ENCODE measurements at places on chromosomes 5 and 9. TPM values are rescaled to one million over a fixed set of nuclear protein-coding genes. Genes with fewer than 3 reads are reported as not detected.
A peak's percentile ranks its signal among the peaks of the same experiment; 100 is the strongest.

DNA sequence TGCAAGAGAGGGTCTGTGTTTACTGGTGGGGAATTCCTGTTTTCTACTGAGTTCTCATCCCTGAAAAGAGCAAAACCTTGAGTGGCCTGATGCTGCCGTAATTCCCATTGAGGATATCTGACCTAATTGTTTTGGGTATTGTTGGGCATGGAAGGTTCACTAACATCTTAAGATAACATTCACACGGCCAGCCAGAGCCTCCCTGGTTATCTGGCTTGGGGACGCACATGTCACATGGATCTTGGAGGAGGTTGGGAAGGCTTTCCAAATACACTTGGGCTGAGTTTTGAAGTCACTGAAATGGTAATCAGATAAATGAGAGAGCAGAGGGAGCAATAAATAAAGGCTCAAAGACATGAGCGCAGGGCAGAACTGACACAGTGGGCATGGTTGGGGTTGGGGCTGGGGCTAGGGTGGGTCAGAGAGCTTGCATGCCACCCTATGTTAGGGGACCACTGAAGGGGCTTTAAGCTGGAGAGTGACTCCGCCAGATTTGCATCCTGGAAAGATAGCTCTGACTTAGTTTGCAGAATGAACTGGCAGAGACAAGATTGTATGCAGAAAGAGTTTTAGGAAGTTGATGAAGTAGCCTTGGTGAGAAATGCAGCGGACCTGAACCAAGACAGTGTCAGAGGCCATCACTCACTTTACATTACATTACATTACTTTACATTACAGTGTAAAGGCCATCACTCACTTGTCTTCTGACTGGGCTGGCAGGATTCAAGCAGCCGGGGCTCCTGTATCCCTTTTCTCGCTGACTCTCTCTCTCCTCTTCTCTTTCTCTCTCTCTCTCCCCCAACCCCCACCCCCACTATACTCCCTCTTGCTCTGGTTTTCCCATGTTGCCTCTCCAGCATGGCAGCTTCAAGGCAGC lies 24.2 kb downstream of the SLC1A1 start:
- H3K4me1 ChIP-seq: peaks cover 8% of the 10 kb centered on the region
- H3K27ac ChIP-seq: no peak overlapping the region
- DNase-seq: no peak
- no peaks in the 10 kb centered on the region for H3K27me3 ChIP-seq
- no peak overlapping the region for H3K4me3 ChIP-seq

GRCh38 chr5:149302641-149303040 lies 31.0 kb downstream of the AFAP1L1 start:
- H3K36me3 ChIP-seq: no peaks in the 10 kb centered on the region
- H3K27ac ChIP-seq: no peak overlapping the region
- H3K4me1 ChIP-seq: no peaks in the 10 kb centered on the region
- DNase-seq: no peak

DNA sequence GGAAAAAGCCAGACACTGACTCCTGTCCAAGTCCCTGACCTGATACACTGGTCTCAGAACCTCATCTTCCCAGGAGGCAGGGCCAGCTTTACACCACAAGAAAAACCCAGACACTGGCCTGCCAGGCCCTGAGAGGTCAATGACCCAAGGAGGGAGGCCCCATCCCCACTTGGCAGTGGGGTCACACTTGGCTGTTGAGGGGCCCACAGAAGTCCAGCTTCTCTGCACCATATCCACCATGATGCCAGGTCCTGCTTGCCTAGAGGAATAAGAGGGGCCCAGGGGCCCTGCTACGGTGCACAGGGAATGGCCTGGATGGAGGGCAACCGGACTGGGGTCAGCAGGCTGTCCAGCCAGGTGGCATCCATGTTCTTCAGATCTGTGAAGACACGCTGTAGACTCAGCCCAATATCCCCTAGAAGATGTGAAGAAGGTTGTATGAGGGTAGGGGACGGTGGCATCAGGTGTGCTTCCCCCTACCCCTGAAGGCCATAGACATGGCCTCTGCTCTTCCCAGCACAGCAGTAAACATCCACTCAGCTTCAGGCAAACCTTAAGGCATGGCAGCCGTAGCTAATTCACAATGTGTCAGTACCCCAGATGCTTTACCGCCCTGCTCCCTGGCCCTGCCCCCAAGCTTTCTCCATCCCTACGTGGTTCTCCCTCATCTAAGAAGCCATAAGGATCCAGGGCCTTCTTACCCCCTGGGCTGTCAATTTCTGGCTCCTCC lies 6.7 kb downstream of the IRF1 start:
- no peaks in the 10 kb centered on the region for H3K36me3 ChIP-seq
- no peak overlapping the region for H3K27ac ChIP-seq
- peaks cover 74% of the 10 kb centered on the region for H3K4me1 ChIP-seq
- DNase-seq: no peak

DNA sequence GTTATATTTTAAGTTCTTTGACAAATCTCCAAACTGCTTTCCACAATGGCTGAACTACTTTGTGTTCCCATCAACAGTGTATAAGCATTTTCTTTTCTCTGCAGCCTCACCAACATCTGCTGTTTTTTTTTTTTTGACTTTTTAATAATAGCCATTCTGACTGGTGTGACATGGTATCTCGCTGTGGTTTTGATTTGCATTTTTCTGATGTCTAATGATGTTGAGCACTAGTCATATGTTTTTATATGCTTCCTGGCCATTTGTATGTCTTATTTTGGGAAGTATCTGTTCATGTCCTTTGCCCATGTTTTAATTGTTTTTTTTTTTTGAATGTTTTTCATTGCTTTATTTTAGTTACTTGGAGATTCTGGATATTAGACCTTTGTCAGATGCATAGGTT lies 196.6 kb downstream of the PLK2 start:
- H3K4me3 ChIP-seq: no peak overlapping the region
- H3K36me3 ChIP-seq: no peaks in the 10 kb centered on the region
- no peak overlapping the region for H3K27ac ChIP-seq
- no peaks in the 10 kb centered on the region for H3K27me3 ChIP-seq
- H3K4me1 ChIP-seq: no peaks in the 10 kb centered on the region
- no peak for DNase-seq

- H3K27ac ChIP-seq: peak overlapping the region; percentile 38
- no peak for DNase-seq
- no peaks in the 10 kb centered on the region for H3K4me1 ChIP-seq
- no peak overlapping the region for H3K4me3 ChIP-seq
- H3K27me3 ChIP-seq: no peaks in the 10 kb centered on the region
These were observed 96.3 kb downstream of the UNC13B start for GRCh38 chr9:35257986-35258659.

GRCh38 chr5:132439521-132440089 lies 51.0 kb downstream of the IRF1 start:
- H3K27ac ChIP-seq: peak overlapping the region; percentile 69
- DNase-seq: no peak
- no peaks in the 10 kb centered on the region for H3K27me3 ChIP-seq
- H3K36me3 ChIP-seq: no peaks in the 10 kb centered on the region

GRCh38 chr9:4857163-4857810 lies 64.5 kb downstream of the RCL1 start:
- no peak for DNase-seq
- no peaks in the 10 kb centered on the region for H3K36me3 ChIP-seq
- no peak overlapping the region for H3K27ac ChIP-seq
- no peaks in the 10 kb centered on the region for H3K27me3 ChIP-seq
- no peak overlapping the region for H3K4me3 ChIP-seq
- H3K4me1 ChIP-seq: no peaks in the 10 kb centered on the region

DNA sequence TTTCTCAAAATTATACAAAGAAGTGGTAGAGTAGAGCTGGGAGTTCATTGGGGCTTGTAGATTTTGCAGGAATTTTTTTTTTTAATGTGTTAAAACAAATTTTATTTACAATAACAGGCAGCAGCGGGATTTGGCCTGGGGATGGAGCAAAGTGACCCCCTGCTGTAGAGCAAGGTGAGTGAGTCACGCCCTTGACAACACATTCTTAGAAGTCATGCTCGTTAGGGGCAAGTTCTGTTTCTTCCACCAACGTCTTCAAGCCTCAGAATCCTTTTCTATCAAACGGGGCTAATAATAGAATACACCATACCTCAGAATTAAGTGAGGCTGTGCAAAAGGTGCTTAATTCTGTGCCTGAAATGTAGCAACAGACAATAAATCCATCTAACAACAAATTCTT lies 1.1 kb upstream of the ANKDD1B start:
- no peaks in the 10 kb centered on the region for H3K4me1 ChIP-seq
- H3K27me3 ChIP-seq: no peaks in the 10 kb centered on the region
- no peak for DNase-seq
- no peak overlapping the region for H3K27ac ChIP-seq

DNA sequence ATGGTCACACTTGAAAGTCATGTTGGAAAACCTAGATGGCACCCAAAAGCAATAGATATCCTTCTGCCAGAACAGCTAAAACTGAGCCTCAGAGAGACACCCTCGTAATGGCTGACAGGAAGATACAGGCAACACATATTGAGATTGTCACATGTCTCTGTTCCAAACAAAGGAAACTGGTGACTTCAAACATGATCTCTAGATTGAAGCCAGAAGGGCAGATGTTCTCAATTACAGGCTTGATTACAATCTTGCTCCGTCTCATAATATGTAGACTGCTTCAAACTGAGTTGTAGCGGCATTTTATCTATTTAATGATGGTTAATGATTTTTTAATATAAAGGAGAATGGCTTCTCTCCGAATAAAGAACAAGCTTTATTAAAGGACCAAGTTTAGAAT lies 774.3 kb downstream of the KCTD16 start:
- no peak overlapping the region for H3K4me3 ChIP-seq
- no peaks in the 10 kb centered on the region for H3K36me3 ChIP-seq
- H3K27ac ChIP-seq: no peak overlapping the region
- DNase-seq: no peak

GRCh38 chr9:108894225-108894997 lies 32.3 kb downstream of the ACTL7A start:
- no peak overlapping the region for H3K27ac ChIP-seq
- H3K4me3 ChIP-seq: no peak overlapping the region
- no peaks in the 10 kb centered on the region for H3K36me3 ChIP-seq
- H3K27me3 ChIP-seq: no peaks in the 10 kb centered on the region
- no peak for DNase-seq

DNA sequence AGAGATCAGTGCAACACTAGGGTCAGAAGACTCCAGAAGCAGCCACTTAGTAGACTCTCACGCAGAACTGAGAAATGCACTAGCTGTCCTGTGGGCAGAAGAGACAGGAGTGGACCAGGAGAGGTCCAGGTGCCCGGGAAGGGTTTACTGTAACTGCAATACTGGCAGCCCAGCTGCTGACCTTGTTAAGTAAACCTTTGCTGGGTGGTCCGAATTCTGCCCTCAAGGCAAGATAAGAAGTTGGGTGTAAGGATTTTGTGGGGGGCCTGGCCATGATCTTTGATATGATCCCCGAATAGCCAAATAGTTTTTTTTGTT lies 91.3 kb downstream of the PDE6A start:
- H3K27me3 ChIP-seq: no peaks in the 10 kb centered on the region
- no peak overlapping the region for H3K4me3 ChIP-seq
- no peak for DNase-seq
- no peak overlapping the region for H3K27ac ChIP-seq

GRCh38 chr9:90331826-90332575 lies 310.6 kb downstream of the DIRAS2 start:
- H3K27me3 ChIP-seq: no peaks in the 10 kb centered on the region
- no peak overlapping the region for H3K4me3 ChIP-seq
- H3K27ac ChIP-seq: no peak overlapping the region
- DNase-seq: no peak
- no peaks in the 10 kb centered on the region for H3K4me1 ChIP-seq

DNA sequence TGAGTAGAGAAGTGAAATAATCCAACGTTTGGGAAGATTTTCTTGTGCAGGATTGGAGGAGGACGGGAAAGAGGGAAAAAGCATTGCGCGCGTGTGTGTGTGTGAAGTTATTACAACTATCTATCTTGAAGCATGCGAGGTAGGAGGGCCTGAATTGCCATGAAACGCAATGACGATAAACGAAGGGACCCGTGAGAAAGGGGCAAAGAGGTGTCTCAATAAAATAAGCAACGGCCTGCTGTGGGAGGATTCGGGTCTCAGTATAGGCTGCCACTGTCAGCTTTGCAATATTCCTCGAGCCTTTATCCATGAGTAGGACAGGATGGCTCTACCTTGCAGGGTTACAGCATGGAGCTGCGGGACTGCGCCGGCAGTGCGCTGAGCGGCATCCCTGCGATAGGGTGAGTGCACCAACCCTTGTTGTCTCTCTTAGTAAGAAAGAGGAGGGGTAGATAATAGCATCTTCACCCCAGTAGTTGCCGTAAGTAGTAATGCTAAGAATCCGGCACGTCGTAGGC lies 631 bp upstream of the RCL1 start:
- no peak for DNase-seq
- no peaks in the 10 kb centered on the region for H3K27me3 ChIP-seq
- H3K27ac ChIP-seq: peak overlapping the region; percentile 26

- H3K36me3 ChIP-seq: no peaks in the 10 kb centered on the region
- no peaks in the 10 kb centered on the region for H3K27me3 ChIP-seq
- no peak overlapping the region for H3K4me3 ChIP-seq
- no peaks in the 10 kb centered on the region for H3K4me1 ChIP-seq
- H3K27ac ChIP-seq: no peak overlapping the region
- no peak for DNase-seq
These were observed 71.7 kb upstream of the COX7C start for GRCh38 chr5:86546044-86546443.

- H3K27me3 ChIP-seq: no peaks in the 10 kb centered on the region
- DNase-seq: no peak
- no peaks in the 10 kb centered on the region for H3K36me3 ChIP-seq
These were observed 53.8 kb upstream of the CLINT1 start for GRCh38 chr5:157912621-157913325.

GRCh38 chr9:14671377-14671776 lies 21.9 kb downstream of the ZDHHC21 start:
- peaks cover 25% of the 10 kb centered on the region for H3K36me3 ChIP-seq
- no peak overlapping the region for H3K4me3 ChIP-seq
- no peaks in the 10 kb centered on the region for H3K4me1 ChIP-seq
- no peak overlapping the region for H3K27ac ChIP-seq
- no peak for DNase-seq

DNA sequence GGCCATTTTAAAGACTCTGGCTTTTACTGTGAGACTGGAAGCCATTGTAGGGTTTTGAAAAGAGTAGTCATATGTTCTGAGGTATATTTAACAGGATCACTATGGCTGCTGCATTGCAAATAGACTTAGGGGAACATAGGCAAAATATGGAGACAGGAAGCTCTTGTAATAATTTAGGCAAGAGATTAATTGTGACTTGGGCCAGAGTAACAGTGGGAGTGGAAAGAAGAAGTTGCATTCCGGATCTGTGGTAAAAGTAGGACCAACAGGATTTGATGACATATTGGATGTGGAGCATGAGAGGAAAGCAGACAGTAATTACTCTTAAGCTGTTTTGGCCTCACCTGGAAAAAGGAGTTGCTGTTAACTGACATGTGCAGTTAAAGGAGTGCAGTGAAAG lies 85.6 kb downstream of the SMIM15 start:
- H3K27ac ChIP-seq: no peak overlapping the region
- no peaks in the 10 kb centered on the region for H3K36me3 ChIP-seq
- DNase-seq: no peak
- no peaks in the 10 kb centered on the region for H3K4me1 ChIP-seq
- no peaks in the 10 kb centered on the region for H3K27me3 ChIP-seq

The EGFLAM gene
- 0.70 TPM for total RNA-seq

The OMD gene
- total RNA-seq: 4.5 TPM

The HEXB gene
- total RNA-seq: 99.0 TPM

The SH3RF2 gene
- 118 TPM for total RNA-seq

The GGTA1 gene
- total RNA-seq: 0.88 TPM

The BHMT2 gene
- total RNA-seq: not detected

The MED27 gene
- 4.1 TPM for total RNA-seq

The ERCC6L2 gene
- total RNA-seq: 62.4 TPM

All from Peyer's patch (tissue), 4 donors.